ENCODE measurements at places on chromosomes 1 and 21. TPM values are rescaled to one million over a fixed set of nuclear protein-coding genes. Genes with fewer than 3 reads are reported as not detected.

GRCh38 chr1:17916702-17917101 is 161.6 kb downstream of the ACTL8 start:
- no peak for DNase-seq

Gene CFHR5
- not detected for total RNA-seq

- DNase-seq, result peak; percentile 85
These were observed 67.1 kb downstream of the CENPF start for GRCh38 chr1:214670098-214670497.

DNA sequence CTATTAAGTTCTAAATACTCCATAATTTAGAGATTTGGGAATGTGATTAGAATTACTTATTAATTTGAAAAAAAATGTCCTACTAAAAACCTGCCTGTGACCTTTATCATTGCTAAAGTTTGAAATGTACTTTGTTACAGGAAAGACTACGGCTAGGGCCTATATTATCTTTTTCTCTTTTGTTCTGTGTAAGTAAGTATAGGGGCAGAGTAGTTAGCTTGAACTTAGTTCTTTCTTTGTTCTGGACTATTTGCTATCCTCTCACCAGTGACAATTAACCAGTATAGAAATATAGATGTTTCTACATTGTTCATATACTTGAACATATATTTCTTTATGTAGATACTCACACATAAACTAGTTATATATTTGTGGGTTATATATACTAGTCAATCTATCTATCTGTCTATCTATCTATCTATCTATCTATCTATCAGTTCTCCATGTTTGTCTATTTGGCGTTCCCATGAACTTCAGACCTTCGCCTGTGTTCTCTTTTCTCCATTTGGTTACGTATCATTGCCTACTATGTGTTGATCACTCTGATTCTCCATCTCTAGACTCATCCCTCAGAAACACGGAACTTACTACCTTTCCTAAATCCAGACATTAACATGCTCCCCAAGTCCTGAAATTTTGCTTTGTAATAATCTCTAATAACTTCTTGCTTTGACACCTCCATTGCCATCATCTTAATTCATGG is 3.3 kb downstream of the PTPRC start:
- DNase-seq, result no peak

Gene NAV1
- 37.6 TPM for total RNA-seq

Gene TEX38
- not detected for total RNA-seq

Gene FCRL4
- not detected for total RNA-seq

Gene LMX1A
- not detected for total RNA-seq

DNA sequence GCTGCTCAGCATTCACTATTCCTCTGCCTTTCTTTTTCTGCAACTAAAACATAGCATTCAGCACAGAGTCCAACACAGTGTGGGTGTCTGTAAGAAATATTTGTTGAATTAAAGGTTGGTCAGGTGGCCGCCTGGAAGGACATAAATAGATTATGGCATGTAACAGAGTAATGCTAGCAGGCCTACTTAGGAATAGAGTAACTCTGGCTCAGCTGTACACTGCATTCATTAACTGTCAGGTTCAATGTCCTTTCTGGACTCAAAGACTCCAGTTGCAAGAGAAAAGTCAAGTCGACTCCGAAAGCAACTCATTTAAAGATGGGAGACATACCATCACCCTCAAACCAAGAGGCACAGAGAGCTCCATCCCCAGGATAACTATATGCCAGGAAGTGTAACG is 116.0 kb downstream of the LMX1A start:
- no peak for DNase-seq

DNA sequence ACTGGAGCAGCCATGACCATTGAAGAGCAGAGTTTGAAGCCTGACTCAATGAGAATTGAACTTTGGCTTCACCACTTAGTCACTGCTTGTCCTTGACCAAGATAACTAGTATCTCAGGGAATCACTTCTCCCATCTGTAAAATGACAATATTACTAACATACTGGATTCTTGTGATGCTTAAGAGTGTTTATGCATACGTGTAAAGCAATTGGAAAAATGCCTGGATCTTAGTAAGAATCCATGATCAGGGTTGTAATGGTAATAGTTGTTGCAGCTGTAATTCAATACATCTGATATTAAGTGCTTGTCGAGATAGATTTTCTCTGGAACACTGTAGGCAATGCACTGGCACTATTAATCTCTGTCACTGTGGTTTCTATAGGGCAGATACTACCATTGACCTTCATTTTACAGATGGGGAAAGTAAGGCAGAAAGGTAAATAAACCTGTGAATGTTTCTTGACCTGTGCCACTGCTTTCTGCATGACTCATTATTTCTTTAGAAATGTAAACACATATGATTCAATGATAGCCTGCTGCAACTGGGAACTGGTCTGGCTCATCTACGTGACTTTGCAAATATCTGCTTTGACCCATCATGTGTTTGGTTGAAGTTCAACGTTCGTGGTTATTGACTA is 662.5 kb downstream of the PLA2G4A start:
- DNase-seq, result peak; percentile 25

DNA sequence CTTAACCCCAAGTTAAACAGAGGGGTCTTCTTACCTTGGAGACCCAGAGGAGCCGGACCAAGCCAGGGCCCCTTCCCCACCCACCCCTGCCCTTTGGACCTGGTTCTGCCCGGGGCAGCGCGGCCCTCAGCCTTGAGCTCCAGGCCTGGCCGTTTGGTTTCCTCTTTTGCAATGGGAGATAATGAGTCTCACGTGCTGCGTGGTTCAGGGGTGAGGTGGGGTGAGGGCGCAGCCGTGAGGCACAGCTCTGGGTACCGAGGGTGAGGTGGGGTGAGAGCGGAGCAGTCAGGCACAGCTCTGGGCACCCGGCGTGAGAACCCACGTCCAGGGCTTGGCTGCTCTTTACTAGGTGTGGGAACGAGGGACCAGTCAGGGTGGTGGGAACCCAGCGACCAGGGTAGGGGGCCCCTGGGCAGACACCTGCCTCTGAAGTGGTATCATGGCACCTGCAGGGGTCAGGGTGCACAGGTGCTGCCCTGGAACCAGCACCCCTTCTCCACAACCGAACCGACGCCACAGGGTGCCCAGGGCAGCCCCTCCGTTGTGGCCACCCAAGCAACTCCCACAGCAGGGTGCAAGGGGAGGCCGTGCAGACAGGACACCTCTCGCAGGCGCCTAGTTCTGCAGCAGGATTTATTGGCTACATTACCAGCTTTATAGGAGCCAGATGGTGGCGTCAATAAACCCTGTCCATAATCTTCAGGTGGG is 182.2 kb downstream of the PRDM16 start:
- no peak for DNase-seq

DNA sequence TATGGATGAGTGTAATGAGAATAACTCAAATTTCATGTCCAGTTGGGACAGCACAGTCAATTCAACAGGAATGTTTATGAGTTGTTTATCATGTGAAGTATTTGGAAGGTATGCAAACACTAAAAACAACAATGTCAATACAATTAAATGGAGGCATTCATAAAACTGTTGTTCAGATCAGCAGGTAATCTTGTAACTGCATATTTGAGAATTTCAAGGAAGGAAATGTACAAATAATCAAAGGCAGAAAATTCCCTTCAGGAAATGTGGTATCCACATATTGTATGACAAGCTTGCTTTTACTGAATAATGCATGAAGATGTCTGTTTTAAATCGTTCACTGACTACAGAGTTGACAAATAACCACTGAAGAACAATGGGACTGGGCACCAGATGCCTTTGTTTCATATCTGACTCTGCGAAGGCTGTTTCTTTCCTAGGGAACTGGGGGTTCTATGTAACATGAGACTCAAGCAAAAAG is 198.3 kb downstream of the LTN1 start:
- peak; percentile 39 for DNase-seq

DNA sequence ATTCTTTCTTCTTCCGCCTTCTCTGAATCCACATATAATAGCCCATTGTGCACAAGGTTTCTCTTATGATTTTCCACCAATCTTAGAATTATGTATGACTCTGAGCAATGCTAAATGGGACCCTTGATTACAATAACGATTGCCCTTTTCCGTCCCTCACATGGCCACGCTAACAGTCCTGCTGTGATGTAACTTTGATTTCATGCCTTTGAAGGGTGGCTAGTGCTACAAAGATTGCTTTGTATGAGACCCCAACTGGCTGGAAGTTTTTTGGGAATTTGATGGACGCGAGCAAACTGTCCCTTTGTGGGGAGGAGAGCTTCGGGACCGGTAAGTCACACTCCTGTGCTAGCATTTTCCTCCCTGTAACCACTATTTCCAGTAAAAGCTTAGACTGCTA is 45.3 kb downstream of the PGM1 start:
- no peak for DNase-seq

Gene RAB42
- 3.9 TPM for total RNA-seq

DNA sequence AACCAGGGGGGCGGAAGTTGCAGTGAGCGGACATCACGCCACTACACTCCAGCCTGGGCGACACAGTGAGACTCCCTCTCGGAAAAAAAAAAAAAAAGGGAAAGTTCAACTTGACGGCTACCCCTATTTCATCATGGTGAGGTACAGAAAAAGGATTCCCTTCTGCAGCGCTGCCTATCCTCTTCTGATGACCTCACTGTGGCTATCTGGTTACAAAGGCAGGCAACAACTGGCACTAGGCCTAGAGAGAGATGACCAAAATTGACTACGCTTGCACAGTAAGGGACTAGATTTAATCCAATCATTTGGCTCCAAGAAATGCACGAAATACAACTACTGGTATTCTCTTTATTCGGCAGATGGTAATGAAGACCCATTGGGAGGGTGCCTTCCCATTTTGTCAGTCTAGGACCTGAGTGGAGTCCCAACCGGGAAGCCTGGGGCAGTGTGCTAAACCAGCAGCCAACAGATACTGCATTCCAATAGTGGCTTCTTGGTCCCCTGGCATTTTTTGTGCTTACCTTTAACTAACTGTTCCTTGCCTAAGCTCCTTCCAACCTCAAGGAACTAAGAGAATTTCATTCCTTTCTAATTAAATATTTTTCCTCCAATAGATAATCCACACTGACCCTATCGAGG is 36.6 kb downstream of the ITPKB start:
- DNase-seq, result peak; percentile 60

DNA sequence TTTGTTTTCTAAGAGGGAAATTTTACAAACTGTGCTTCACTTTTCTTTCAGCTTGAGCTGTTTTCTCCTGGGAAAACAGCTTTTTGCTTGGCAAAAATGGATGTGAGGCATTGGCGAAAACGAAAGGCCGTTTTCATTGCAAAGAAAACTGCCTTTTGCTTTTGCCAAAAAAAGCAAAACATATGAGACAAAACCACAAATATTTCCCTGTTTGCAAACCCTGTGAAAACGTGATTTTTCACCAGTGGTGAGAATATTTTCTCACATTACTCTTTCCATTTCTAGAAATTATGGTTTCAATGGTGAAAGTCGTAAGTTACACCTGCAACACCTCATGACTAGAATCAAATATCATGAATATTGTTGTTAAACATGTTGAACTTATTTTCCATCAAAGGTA is 74.0 kb upstream of the ZBTB18 start:
- DNase-seq, result no peak

Gene SPRR4
- total RNA-seq, result not detected

DNA sequence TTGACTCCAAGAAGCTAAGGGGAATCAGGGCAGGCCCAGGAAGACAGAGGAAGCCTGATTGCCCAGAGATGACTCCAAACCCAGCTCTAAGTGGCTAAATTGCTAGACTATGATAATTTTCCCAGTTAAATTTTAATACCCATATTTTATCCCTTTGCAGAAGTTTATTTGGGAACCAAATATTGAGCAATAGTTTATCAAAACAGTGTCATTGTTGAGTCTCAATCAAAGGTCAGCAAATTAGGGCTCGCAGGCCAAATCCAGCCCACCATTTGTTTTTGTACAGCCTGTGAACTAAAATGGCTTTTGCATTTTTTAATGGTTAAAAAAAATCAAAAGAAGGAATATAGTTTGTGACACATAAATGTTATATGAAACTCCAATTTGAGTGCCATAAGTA is 47.1 kb downstream of the LBR start:
- DNase-seq, result no peak

Gene OPTC
- total RNA-seq, result not detected

GRCh38 chr1:212671342-212672031 is 28.2 kb downstream of the BATF3 start:
- DNase-seq, result peak; percentile 27

- no peak for DNase-seq
These were observed 4.8 kb upstream of the PTTG1IP start for GRCh38 chr21:44878053-44878982.

GRCh38 chr1:231020816-231021215 is 19.2 kb downstream of the FAM89A start:
- peak; percentile 98 for DNase-seq

Gene TENT5C
- 6.1 TPM for total RNA-seq

Gene SWT1
- total RNA-seq, result 3.9 TPM

DNA sequence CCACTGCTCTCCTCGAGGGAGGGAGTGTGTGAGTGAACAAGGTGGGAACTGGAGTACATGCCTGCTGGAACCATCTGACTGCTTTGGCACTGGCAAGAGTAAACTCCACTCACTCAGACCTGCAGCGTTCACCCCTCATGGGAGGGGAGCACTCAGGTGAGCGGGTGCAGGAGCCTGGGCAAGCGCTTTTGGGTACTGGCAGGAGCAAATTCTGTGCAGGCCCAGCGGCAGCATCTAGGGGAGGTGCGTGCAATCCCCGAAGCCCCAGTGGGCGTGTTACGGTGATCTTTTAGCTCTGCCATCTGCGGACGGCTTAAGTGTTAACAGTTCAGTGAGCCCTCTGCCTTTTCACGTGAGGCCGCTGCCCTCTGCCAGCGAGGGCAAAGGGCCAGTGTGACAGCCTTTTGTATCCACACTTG is 127.4 kb downstream of the PATJ start:
- no peak for DNase-seq

DNA sequence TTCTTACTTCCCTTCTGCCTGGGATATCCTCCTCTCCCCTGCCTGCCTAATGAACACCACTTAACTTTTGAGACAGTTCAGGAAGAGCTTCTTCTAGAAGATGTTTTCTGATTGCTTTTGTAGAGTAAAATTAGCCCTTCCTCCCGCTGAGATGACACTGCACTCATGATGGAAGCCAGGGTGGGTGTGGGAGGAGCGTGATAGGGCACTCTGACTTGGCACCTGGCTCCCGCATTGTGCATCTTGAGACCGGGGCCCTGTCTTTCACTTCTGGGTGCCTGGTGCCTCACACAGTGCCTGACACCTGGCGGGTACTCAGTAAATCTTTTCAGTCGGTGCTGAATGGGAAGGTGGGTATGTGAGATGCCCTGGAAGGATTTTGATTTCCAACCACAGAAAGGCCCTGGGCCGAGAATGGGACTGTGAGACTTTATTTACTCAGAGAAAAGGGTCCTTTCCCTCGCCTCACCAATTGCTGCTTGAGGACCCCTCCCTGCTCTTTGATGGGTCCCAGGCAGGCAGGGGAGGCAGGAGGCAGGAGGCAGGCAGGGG is 6.8 kb downstream of the THEM5 start:
- DNase-seq, result no peak
